ENCODE measurements at places on chromosomes 4 and X.

DNA sequence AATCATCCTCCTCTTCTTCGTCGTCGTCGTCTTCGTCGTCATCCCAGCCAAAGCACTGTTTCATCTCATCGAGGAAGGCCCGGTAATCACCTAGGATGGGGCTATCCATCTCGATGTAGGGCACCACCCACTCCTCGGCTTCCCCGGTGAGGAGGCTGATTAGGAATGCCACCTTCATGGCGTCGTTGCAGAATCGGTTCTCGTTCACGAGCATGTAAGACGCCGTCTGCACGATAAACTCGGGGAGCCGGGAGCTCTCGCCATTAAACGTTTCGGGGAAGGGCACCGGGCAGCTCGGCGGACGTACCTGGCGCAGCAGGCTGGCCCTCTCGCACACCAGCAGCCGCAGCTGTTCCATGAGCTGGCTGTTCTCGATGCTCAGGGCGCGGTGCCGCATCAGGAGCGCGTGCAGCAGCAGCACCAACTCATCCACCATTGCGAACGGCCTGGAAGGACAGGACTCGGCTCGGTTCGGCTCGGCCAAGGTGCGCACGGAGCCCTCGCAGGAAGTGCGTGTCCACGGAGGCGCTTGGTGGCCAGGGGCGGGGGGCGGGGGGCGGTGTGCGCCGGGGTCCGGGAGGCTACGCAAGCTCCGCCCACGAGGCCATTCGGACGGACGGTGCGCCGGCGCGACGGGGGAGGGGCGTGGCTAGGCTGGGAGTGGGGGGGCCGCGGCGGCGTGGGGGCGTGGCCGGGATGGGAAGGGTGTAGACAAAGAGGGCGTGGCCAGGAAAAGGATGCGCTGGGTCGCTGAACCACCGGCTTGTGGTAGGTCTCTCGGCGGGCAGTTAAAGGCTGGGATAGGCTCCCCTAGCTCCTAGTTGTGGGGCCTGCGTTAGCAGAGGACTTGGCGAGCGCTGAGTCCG lies at the start of gene LDOC1:
LDOC1 (minus strand) TSS at position 544 of the 866 bp plus-strand sequence; CDS start at position 436, 108 bp downstream.
- peak; percentile 64 for DNase-seq

GRCh38 chr4:24598025-24598424 lies 13.7 kb upstream of the DHX15 start:
- DNase-seq, result no peak

GRCh38 chr4:25950461-25951389 lies 36.7 kb downstream of the SMIM20 start:
- DNase-seq, result no peak

GRCh38 chr4:153969542-153969941 lies 180.7 kb upstream of the SFRP2 start:
- no peak for DNase-seq

GRCh38 chr4:145320294-145320693 lies 139.9 kb upstream of the OTUD4 start:
- no peak for DNase-seq

GRCh38 chrX:18099745-18100144 lies 120.9 kb downstream of the BEND2 start:
- DNase-seq, result no peak

DNA sequence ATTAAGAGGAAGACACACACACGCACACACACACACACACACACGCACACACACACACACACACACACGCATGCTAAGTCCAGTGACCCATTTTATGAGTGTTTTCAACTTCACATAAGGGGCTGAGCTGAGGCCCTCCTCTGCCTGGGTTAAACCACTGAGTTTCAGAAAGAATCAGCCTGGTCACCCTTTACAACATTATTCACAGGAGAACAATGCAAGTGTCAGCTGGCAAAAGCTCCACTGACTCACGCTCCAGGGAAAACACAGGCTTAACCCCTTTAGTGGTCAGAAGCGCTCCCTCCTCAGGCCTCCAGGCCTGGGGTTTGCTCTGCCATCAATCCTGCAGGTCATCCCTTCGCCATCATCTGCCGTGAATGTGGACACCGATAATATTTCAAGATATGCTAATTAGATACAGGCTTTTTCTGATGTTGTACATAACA lies 46.9 kb downstream of the ACOX3 start:
- DNase-seq, result no peak

- peak; percentile 7 for DNase-seq
Observed at GRCh38 chr4:48653217-48654014, 126.7 kb downstream of the FRYL start.

DNA sequence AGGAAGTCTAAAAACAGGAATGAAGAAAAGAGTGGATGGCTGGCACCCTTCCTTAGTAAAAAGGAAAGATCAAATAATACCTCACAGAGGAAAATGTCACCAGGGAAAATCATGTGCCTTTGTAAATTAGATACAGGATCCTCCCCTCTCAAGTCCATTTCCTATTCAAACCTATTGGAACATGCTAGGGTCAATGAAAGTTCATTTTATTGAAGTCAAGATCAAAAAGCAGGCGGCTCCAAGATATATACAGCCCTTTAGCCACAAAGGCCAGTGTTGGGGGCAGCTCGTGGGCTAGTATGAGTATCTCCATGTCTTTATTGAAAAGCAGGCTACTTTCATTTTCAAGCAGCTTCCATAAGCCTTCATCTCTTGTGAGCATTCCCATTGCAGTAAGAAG lies 141.1 kb downstream of the QDPR start:
- no peak for DNase-seq

DNA sequence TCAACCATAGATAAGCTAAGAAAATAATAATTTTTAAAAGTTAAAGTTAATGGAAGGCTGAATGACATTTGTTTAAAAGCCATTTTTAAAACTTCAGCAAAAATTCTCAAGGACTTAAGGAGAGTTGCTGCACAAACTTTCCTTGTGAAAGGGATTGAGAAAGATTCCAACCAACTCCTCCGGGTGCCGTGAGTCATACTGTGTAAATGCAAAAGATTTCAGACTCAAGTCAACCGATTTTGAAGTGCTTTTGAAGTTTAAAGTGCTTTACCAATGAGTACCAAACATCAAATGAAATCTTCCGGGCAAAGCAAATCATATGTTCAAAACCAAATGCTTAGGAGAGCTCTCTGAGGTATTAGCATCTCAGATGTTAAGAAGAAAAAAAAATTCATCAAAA lies 31.4 kb downstream of the VCX2 start:
- no peak for DNase-seq

DNA sequence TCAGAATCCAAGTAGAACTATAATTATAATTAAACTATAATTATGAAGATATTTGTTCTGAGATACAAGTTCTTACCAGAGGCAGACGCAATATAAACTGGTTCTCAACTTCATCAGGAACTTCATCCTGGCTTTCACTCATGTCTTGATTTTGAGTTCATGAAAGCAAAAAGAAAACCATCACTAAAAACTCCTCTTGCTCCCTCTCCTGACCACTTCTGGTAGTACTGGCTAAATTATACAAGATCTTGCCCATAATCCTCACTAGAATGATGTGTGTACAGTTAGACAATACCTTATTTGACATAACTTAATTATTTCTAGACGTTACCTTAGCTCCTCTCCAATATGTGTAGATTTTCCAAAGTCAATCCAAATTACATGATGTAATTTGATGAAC lies 3.7 kb downstream of the TAF7L start:
- no peak for DNase-seq

Data from stimulated activated CD4-positive, alpha-beta T cell treated with anti-CD3 and anti-CD28 coated beads, Interleukin-15, amount 100 ng/mL, for 48 hours (primary cell).